Femur (tissue), 1 donor: ENCODE measurements at places on chromosomes 2 and 18.

GRCh38 chr18:45722899-45723298 is 1.1 kb upstream of the SLC14A1 start:
- peak; percentile 78 for DNase-seq

DNA sequence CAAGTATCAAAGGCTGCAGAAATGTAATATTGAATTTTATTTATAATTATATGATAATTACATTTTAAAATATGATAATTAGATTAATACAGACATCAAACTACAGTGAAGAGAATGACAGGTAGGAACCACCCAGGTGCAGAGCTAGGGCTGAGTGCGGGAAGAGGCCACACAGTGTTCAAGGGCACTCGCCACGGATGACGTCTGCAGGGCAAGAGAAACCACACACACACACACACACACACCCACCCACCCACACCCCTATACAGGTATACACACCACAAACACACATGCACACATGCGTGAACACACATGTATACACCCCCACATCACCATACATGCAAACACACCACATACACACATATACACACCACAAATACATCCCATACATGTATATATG is 41.2 kb downstream of the MBP start:
- no peak for DNase-seq

DNA sequence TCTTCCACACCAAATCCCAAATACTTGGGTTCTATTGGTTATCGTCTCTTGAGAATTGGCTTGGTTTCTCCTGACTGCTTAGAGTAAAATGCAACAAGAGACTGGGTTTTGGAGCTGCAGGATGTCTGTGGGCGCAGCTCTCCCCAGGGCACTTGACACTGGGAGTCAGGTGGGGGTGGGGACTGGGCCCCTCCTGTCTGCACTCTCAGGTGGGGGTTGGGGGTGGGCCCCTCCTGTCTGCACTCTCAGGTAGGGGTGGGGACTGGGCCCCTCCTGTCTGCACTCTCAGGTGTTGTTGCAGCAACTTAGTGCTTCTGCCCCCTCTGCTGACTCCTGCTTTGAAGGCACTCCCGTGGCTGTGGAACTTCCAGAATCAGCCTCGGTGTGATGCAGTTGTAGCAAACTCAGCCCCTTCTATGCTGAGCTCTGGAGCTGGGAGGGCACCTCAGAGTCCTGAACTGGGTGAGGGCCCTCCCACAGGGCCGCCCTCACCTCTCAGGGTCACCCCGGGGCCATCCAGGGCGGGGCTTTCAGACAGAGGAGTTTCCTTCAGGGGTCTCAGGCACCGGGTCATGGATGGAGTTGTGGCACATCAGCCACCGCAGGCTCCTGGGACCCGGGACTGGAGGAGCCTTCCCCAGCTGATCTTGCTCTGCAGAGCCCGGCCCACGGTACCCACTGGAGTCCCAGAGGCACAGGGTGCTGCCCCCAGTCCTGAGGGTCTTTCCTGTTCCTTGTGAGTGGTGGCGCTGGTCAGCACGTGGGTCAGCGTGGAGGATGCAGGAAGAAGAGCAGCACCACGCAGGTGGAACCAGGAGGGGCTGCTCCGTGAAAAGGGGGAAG is 22.9 kb upstream of the CIDEA start:
- DNase-seq, result no peak

DNA sequence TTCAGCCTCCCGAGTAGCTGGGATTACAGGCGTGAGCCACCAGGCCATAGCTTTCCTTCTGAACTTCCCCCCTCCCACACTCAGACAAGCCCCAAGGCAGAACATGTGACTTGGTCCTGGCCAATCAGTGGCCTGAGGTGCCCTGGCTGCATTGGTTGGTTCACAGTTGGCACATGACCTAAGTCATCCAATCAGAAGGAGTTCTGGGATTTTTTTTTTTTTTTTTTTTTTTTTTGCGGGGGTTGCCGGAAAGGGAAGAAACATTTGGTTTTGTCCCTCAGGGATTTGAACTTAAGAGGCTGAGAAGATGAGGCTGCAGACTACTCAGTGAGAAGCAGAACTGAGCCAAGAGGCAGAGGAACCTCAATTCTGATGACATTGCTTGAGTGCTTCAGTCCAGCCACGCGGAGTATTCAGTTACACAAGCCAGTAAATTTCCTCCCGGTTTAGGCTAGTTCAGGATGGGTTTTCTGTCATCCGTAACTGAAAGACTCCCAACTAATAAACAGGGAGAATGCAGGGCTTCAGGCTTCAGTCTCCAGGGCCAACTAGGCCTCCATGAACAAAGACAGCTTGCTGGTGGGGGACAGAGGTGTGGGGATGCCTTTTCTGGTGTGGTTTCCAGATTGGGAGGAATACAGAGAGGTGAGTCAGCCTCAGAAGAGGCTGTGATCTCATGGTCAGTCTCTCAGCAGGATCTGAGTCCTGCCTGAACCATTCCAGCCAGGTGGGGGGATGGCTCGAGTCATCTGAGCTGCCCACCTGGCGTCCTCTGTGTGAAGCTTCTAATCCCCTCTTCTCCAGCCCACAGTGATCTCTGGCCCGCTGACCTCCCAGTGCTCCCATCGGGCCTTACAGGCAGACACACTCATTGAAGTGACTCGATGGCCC is 9.2 kb downstream of the PTMA start:
- peak; percentile 44 for DNase-seq

DNA sequence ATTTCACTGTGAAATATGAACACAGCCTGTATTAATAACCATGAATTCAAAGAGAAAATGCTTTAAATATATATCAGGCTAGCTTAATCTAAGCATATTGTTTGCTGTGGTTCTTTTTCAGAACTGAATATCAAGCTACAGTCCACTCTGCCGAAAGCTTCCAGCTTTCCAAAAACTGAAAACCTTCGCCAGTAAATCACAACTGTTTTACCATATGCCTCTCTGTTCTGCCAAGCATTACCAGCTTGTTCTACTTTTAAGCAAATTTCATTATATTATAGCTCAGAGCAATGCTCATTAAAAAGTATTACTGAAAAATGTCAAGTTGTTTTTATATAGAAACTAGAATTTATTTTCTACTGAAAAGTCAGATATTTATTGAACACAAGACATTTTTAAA is 277.4 kb downstream of the NRXN1 start:
- DNase-seq, result peak; percentile 25

DNA sequence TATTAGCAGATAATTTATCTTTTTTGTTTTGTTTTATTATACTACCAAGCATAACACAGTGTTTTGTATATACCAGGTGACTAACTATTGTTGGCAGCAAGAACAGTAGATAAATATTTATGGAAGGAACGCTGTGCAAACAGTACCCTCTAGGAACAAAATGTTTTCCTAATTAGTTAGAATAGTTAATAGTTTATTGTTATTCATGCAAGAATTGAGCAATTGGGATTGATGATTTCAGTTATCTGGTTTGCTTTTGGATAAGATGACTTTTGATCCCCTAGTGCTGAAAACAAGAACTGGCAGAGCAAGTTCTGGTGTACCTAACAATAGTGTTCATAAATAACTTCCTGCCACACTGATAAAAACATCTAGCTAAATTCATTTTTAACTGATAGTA is 323.3 kb downstream of the TGIF1 start:
- DNase-seq, result no peak

- DNase-seq, result no peak
These were observed 183.9 kb downstream of the RAD51AP2 start for GRCh38 chr2:17334300-17334699.

DNA sequence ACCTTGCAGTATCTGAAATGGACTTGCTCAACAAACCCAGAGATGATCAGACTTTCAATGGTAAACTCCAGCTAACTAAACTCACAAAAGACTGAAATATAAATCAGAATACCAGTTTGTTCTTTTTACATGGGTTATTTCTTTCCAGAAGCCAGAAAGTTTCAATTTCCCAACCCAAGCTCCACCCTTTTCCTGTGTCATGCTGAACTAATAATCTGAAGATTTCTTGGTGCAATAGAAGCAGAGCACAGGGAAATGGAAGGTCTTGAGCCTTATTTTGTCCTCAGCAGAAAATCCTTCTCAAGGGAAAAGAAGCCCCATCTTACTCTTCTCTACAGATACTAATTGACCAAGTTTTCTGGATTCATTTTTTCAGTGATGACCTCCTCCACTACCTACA is 93.3 kb upstream of the PAPOLG start:
- DNase-seq, result no peak

- no peak for DNase-seq
These were observed 76.6 kb downstream of the CPO start for GRCh38 chr2:207015901-207016300.

GRCh38 chr2:21194858-21195271 is 71.1 kb downstream of the TDRD15 start:
- no peak for DNase-seq
